ENCODE measurements at places on chromosomes 6 and 20.

DNA sequence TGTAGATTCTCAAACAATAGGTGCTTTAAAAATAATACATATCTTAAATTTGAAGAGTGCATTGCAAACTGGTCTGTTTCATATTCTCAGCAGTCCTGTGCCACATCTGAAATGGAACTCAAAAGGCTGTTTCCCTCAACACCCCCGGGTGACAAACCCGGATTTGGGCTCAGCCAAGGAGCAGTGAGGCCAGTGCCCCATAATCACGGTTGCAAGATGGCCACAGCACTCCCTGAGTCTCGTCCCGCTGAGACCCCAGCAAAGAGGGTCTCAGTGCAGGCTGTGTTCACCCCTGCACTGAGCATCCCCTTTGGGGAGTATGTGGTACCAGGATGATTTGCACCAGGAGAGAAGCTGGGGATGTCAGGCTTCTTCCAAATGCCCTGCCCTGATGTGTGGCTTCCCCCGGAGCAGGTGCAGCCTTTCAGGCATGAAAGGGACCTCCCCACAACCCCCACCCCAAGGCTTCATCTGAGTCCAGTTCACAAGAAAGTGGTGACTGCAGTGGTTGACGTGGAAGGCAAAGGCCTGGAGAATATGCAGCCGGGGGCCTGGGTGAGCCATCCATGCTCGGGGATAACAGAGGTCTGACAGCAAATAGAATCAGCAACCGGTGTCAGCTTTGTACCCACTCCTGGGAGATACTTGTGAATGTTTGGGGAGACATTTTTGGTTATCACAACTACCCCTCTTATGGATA, 202.9 kb downstream of the SYNDIG1 start:
- DNase-seq = no peak

- DNase-seq = peak; percentile 33
These were observed 114.5 kb downstream of the SLC22A3 start for GRCh38 chr6:160462551-160463109.

DNA sequence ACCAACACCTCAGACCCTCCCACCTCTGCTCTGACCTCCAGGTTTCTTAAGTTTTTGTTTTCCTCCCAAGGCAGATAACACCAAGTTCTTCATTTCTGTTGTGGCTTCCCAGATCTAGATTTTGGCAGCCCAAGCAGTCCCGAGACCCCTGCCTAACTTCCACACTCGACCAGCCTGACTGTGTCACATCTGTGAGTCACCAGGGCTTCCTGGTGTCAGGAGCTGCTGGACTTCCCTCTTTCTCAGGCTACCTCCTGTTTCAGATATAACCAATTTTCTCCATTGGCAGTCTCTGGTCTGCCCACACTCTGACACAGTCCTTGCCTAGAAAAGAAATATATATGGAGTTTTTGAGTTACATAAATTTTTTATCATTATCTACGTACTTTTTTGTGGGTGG, 46.1 kb upstream of the CCN6 start:
- no peak for DNase-seq

- no peak for DNase-seq
These were observed 155.2 kb upstream of the RIN2 start for GRCh38 chr20:19602675-19603375.

DNA sequence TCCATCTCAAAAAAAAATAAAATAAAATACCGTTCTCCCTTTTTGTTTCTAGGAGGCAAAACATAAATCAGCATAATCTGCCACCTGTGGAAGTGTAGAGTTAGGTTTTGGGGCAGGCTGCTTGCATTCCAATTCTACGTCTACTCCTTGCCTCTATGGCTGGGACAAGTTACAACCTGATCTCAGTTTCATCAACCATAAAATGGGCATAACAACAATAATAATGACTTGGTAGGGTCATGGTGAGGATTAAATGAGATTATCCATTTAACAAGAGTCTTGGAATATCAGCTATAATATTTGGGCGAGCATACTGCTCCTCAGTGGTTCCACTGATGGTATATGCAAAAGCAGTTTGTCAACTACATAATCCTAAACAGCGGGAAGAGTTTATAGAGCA, 3.7 kb upstream of the RAE1 start:
- DNase-seq = no peak

- no peak for DNase-seq
These were observed 17.6 kb upstream of the ELMO2 start for GRCh38 chr20:46423882-46424482.

DNA sequence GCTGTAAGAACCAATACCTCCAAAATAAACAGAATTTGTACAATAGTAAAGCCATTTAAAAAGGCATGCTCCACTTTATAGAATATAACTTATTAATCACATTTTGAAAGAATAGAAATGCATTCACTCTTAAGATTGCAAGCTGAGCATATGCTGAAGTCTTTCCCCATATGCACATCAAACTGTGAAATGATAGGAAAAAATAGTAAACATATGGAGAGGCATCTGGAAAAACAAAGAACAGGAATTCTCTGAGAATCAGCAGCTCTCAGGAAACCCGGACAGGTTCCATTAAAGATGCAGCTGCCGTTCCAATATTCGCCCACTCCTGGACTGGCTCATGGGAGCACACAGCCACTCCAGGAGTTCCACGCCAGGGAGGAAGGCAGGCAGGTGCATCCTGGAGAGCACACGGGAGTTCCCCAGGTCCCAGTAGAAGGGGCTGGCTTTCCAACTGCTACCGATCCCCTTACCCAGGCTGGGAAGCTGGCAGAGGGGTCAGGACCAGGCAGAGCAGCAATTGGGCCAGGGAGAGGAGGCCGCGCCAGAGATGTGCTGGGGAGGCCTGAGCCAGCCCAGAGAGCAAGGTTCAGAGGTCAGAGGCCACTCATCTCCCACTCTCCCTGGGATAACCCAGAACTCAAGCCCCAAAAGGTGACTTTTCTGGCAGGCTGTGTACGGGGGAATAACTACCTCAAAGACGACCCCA, 111.1 kb downstream of the DLL1 start:
- no peak for DNase-seq

GRCh38 chr6:157603314-157603940, 219.6 kb upstream of the SNX9 start:
- no peak for DNase-seq

- DNase-seq = no peak
These were observed 55.0 kb downstream of the FOXA2 start for GRCh38 chr20:22529150-22530019.

DNA sequence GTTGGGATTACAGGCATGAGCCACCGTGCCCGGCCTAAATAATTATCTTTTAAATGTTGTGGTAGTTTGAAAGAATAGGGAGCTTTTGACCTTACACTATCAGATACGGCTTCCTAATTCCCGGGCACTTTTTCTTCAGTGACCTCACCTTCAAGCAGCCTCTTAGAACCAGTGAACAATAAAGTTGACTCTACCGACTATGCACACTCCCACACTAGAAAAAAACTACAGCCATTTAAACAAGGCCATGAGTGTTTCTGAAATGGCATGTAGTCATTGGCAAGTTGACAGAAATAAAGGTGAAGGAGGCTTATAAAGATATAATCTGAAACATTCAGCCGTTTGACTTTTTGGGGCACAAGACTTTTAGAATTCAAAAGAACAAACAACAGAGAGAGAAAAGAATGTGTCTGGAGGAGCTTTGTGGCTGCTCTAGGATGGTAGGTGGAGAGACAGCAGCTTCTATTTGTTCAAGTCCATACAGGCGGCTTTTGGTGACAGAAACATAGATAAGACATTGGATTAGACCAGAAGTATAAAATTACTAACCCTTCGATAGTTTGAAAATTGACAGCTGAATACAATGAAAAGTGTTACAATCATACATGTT, 75.2 kb downstream of the GJA1 start:
- no peak for DNase-seq

- DNase-seq = no peak
These were observed 467.5 kb downstream of the PRKN start for GRCh38 chr6:162260027-162260426.

- DNase-seq = no peak
These were observed 488.3 kb downstream of the CDKAL1 start for GRCh38 chr6:21022343-21023107.

GRCh38 chr6:12014027-12014872, 2.1 kb downstream of the HIVEP1 start:
- no peak for DNase-seq

- no peak for DNase-seq
These were observed 1503.2 kb downstream of the HACE1 start for GRCh38 chr6:103356531-103356930.

- no peak for DNase-seq
These were observed 90.5 kb downstream of the SAMD3 start for GRCh38 chr6:130132286-130132701.

GRCh38 chr6:90028066-90028778, 134.0 kb downstream of the GJA10 start:
- no peak for DNase-seq

GRCh38 chr6:116374586-116374985, 3.8 kb downstream of the DSE start:
- no peak for DNase-seq

DNA sequence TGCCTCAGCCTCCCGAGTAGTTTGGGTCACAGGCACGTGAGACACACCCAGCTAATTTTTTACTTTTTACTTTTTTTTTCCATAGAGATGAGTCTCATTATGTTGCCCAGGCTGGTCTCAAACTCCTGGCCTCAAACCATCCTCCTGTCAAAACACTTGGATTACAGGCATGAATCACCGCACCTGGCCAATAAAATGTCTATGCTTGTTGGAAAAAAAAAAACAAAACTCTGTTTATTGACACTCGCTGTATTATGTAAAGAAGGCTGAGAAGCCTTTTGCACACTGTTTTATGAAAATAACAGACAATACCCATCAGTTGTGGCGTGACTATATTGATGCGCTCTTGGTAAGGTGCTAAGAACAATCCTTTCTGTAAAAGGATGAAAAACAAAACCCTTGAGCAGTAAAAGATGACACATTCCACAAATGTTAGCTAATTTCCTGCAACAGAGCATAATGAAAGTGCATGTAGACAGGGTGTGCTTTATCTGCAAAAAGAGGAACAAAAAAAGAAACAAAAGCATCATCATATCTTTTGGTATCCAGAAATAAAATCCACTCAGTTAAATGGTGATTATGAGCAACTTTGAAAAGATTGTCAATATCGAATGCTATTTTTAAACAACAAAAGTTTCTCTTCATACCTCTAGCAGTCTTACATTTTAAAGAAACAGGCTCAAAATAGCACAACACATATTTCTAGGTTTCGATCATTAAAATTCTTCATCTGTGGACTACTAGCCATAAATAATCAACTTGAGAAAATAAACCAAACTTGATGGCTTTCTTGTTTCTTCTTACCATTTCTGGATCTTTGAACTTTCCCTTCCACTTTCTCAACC, 108.3 kb upstream of the PHACTR1 start:
- DNase-seq = no peak

GRCh38 chr6:11007715-11008608, 36.1 kb downstream of the ELOVL2 start:
- DNase-seq = no peak

- DNase-seq = no peak
These were observed 82.3 kb upstream of the BCLAF1 start for GRCh38 chr6:136371959-136372358.

DNA sequence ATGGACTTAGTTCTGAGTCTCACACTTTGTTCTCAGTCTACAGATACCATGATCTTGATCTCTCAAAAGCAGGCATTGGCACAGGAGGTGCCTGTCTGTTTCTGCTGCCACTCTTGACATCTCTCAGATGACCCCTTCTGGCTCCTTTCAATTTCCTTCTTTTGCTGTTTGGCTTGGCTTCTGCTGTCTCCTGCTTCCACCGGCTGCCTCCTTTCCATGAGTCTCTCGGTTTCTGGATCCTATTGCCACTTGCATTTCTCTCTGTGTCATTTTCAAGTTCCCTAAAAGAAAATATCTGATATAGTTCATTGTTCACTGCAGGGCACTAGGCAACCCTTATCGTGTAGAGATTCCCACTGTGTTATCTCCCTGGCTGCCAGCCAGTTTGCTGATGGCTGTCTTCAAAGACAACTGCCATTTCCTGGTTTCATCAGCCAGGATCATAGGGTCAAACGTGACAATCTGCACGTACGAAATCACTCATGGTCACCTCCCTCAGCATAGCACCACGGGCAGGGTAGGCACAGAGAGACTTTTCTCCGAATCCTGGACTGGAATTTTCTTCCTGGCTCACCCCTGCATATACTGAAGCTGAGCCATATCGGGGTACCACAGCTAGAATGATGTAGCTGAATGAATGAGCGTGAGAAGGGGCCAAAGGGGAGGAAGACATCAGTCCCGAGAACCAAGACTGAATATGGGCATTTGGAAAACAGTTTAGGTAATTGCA, 144.6 kb upstream of the TMEM170B start:
- no peak for DNase-seq

GRCh38 chr20:41045671-41046070, 17.0 kb downstream of the TOP1 start:
- no peak for DNase-seq

DNA sequence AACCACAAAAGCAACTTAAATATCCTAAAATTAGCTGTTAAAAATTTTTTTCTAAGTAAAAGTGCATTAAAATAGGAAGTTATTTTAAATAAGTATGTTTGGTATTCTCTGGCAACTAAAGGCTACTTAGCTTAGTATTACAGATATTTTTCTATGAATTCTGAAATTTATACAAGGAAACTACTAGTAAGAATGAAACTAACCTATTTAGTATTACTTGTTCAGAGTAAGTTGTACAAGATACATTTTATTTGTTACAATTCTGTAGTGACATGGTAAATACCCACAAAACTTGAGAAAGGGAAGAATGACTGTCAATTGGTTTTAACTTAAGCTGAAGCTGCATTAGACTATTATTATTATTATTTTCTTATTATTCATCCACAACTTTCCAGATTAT, 6.5 kb downstream of the PHIP start:
- DNase-seq = no peak

DNA sequence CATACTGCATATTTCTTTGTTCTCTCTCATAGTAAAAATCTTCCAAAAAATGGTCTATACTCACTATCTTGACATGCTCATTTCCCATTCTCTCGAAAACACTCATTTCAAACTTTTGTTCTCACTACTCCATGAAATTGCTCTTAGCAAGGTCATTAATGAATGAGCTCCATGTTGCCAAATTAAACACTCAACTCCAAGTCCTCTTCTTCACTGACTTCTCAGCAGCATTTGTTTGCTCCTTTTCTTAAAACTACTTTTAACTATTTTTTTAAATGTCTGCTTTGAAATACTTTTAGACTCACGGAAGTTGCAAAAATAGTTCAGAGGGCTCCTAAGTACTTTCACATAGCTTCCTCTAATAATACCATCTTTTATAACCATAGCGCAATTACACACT, 274.0 kb upstream of the PREP start:
- no peak for DNase-seq
